SK-N-SH treated with all-trans-retinoic acid at 6 μM for 48 hours (cell line): ENCODE measurements at places on chromosomes 5 and 9.

DNA sequence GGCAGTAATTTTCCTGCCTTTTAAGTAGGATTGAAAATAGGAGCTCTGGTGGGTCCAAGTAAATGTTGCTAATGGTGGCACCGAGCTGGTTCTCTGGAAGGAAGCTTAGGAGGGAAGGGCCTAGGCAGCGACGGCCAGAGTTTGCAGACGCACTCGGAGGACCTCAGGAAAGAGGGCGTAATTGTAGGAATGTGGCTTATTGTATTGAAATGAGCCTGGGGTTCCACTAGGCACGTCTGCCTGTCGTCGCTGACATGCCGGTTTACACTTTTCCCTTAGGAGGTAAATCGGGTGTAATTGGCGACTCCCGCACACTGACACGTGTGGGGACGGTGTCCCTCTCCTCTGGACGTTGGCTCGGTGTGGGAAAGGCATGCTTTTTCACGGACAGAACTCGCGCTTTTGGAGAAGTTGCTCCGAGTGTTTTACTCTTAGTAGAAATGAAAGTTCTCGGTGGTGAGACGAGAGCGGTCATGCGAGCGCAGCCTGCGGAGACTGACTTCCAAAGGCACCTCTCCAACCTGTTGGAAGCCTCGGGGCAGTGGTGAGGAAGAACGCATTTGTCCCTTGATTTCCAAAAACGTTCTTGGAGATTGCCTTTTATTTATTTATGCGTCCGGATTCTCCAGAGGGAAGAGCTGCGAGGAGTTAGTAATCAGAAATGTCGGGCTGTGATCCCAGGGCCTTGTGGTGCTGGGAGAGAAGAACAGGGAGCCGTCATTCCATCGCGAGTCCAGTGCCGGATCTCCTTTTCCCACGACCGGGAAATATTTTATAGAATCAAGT, 1.3 kb downstream of the NR4A3 start:
- ATAC-seq: 0 out of 3 replicates have a peak, but pooled peaks have one; percentile 3

GRCh38 chr9:125241863-125242739, 958 bp upstream of the HSPA5 start:
- ATAC-seq: peak; percentile 24

GRCh38 chr5:17218353-17219005, 1.0 kb downstream of the BASP1 start:
- peak; percentile 43 for ATAC-seq

GRCh38 chr5:41796061-41796460, 74.2 kb downstream of the OXCT1 start:
- ATAC-seq: no peak

DNA sequence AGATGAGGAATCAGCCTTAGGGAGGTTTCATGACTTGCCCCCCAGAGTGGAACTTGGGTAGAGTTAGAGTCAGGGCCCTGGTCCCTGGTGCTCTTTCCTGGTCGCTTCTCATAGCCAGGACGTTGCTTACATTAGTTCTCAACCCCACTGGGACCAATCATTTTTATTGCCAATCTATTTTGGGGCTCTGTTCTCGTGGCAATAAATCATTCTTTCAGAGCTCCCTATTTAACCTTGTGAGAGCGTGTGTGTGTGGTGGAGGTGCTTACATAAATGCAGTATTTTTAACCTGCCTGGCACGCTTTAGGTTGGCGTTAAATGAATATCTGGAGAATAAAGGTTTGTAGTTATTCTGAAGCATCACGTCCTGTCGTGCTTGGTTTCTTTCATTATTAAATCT, 4.1 kb downstream of the TRIO start:
- no peak for ATAC-seq

- ATAC-seq: no peak
Measured at GRCh38 chr9:121368745-121369144, 1.3 kb downstream of the STOM start.

DNA sequence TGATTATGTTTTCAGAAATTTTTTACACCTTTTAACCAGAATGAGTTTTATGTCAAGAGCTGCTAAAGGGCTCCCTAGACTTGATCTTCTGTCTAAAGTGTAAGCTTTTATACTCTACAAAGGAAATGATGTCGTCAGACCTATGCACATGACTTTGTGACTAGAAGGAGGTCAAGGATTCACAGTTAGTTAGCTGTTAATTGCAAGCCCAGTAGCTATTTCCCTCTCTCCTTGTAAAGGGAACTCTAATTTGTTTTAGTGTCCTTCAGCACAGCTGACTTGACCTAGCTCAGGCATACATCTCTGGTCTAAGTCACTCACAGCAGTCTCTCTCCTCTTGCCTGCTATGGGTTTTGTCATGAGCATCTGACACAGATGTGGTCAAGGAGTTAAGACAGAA, 173.5 kb upstream of the NREP start:
- ATAC-seq: peak; percentile 34

- ATAC-seq: no peak
Measured at GRCh38 chr5:160129841-160130240, 10.6 kb upstream of the PWWP2A start.

- no peak for ATAC-seq
Measured at GRCh38 chr9:79895232-79895631, 323.5 kb downstream of the TLE4 start.

DNA sequence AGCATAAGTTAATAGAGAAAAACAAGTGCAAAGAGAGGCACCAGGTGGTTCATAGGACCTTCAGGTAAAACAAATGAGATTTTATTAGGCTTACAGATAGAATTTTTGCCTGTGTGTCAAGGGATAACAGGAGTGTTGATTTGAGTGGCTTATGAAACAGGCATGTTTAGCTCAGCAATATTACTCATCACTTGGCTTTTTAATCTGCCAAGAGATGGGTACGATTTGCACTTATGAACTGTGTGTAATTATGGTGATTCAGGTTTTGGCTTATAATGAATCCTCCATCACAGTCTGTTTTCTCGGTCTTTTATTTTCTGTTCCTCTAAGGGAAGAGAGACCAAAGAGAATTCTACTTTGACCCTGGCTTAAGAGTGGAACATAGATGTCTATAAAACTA, 199.3 kb downstream of the DMRTA1 start:
- no peak for ATAC-seq

DNA sequence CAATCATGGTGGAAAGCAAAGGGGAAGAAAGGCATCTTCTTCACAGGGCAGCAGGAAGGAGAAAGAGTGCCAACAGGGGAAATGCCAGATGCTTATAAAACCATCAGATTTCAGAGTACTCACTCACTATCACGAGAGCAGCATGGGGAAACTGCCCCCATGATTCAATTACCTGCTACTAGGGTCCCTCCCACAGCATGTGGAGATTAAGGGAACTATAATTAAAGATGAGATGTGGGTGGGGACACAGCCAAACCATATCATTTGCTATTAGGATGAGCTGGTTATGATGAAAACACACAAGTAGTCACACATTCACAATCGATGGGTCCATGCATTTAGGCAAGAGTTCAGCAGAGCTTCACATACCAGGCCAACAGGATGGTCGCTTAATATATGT, 469.0 kb downstream of the PDE4D start:
- ATAC-seq: no peak

DNA sequence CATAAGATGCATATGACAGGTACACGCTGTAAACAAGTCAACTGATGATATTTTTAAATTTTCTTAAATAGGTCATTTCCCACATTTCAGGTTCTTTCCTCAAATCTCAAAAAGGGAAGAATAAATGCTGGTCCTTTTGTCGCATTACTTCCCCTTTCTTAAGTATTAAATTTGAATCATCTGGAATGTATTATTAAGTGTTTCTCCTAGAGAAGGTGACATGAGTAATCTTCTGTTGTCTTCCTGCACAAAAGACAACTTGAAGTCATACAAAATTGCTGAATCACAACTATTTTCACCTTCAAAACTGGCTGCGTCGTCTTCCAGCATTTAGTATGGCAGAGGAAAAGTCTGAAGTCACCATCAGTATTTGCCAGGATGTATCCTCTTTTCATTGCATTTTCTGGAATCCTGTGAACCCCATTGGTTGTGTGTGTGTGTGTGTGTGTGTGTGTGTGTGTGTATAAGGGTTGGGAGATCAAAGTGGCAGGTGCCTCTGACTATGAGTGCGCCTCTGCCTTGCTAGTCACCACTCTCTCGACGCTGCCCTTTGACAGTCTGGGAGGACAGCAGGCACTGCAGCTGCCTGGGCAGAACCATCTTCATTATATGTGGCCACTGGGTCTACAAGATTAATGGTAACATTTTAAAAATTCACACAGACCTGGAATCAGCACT, 86.9 kb downstream of the MVB12B start:
- ATAC-seq: no peak

DNA sequence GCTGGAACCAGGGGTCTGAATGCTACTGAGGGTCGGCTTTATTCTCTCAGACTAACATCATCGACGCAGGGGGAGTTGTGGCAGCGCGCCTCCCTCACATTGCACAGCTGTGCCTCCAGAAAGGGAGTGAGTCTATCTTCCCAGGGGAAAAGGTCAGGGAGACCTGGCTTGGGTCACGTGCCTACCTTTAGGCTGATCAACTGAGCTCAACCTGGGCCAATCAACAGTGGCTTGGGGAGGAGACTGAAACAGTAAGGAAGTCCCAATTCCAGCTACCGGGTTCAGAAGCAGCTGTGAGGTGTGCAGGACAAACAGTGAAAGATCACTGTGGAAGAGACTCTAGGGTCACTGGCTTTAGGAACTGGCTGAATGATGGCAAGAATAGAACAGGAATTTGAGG, 14.3 kb downstream of the SNX30 start:
- ATAC-seq: no peak

GRCh38 chr5:155455791-155456514, 442.4 kb downstream of the KIF4B start:
- no peak for ATAC-seq

DNA sequence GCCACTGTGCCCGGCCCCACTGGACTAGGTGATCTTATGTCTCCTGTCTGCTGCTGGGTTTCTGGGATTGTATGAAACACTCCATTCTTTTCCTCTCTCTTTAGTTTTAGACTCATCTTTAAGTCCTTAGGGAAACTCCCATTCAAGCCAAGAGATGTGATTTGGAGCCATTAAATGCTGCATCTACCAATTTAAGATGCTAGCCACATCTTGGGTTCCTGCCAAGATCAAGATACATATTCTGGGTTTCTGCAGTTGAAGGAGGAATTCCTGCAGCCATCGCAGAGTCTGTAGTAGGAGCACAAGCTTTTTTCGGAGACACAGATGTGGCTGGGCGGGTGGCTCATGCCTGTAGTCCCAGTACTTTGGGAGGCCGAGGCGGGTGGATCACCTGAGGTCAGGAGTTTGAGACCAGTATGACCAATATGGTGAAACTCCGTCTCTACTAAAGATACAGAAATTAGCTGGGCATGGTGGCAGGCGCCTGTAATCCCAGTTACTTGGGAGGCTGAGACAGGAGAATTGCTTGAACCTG, 23.2 kb downstream of the STXBP1 start:
- ATAC-seq: no peak

DNA sequence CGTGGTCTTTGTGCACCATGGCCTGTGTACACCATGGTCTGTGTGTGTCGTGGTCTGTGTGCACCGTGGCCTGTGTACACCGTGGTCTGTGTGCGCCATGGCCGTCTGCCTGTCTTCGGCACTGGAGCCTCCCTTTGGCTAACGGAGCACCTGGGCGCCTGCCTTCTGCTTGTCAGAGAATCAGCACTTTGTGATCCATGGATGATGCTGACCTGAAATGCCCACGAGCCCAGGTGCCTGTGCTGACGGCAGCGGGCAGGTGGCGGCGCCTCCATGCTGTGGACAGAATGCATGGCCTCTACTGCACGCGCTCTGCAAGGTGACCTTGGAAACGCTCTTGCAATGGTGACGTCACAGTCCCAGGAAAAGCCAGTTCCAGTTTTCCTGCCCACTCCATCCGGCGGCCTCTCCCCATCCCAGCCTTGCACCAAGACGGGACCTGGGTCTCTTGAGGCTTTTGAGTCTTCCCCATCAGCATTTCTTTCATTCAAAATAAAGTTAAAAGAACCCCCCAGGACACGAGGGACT, 14.6 kb downstream of the LCN9 start:
- ATAC-seq: no peak

- no peak for ATAC-seq
Measured at GRCh38 chr9:105418588-105419500, 29.0 kb upstream of the FSD1L start.

GRCh38 chr5:165620394-165620793, 2115.0 kb downstream of the MAT2B start:
- no peak for ATAC-seq

DNA sequence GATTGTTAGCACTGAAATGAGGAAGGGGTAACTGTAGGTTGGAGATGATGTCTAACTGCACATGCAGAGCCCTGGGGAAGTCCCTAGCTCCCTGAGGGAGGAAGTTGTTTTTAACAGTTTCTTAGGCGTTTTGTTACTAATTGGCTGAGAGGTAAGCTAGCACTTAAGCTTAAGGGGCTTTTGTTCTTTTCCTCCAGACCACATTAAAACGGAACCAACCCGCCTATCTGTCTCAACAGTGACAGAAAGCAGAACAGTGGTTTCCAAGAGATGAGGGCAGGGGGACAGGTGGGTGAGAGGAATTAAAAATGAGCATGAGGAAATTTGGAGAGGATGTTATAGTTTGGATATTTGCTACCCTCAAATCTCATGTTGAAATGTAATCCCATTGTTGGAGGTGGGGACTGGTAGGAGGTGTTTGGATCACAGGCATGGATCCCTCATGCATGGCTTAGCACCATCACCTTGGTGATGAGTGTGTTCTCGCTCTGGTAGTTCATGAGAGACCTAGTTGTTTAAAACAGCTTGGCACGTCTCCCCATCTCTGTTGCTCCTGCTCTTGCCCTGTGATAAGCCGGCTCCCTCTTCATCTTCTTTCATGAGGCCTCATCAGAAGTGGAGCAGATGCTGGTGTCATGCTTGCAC, 38.9 kb downstream of the LYRM7 start:
- no peak for ATAC-seq

GRCh38 chr5:163445345-163445744, 8.0 kb downstream of the CCNG1 start:
- no peak for ATAC-seq

DNA sequence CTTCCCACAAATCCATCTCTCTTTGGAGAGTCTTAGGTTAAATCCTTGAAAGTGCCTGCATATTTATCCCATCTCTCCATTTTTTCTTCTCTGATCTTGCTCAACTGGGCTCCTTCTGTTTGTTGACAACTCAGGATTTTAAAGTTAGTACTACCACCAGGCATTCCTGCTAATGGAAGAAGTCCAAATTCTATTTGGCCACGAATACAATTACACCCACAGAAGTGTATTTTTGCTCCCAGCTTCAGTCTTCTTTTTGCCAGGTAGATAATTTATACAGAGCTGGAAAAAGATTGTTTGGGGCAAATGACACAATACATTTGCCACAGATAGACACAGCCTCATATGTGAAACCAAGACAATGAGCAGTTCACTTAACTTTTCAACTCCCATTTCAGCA, 74.8 kb downstream of the CETN3 start:
- no peak for ATAC-seq

DNA sequence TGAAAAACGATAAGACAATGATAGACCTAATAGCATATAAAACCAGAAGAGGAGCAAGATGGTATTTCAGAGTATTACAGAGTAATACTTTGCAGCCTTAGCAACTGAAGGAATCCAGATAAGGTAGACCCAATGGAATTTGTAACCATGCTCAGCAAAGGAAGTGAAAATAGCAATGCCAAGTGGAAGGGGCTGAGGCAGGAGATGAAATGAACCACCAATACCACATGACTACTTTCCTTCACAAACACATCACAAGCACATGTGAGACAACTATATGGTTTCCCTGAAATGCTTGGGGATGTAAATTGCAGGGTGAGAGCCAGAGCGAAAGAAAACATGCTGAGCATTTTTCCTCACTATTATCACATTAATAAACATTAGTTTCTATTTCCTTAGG, 79.8 kb upstream of the MELK start:
- ATAC-seq: no peak

- no peak for ATAC-seq
Measured at GRCh38 chr5:1330146-1330846, 14.6 kb downstream of the CLPTM1L start.

- ATAC-seq: no peak
Measured at GRCh38 chr9:110148384-110148783, 59.6 kb downstream of the C9orf152 start.
